Brain pericyte (primary cell): ENCODE measurements at places on chromosomes 3 and 15.

GRCh38 chr3:54818942-54819341, 108.9 kb downstream of the LRTM1 start:
- DNase-seq = no peak

DNA sequence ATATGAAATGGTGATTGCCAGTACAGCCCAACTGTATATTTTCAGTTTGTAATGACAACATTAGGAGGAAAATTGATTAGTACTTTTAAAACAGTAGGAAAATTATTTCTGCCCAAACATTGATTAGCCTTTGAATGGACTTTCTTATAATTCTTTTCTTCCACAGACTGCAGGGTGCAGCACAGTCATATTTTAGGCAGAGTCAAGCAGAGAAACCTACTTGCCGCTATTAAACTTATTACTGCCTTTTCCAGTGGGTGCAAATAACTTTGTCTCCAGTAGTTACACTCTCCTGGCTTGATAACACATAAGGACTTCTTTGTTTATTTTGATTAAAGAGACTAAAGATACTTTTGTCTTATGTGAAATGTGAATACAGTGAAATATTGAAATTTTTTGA, 85.4 kb downstream of the PPM1L start:
- DNase-seq = no peak

GRCh38 chr3:184512621-184513020, 49.0 kb upstream of the EPHB3 start:
- no peak for DNase-seq

DNA sequence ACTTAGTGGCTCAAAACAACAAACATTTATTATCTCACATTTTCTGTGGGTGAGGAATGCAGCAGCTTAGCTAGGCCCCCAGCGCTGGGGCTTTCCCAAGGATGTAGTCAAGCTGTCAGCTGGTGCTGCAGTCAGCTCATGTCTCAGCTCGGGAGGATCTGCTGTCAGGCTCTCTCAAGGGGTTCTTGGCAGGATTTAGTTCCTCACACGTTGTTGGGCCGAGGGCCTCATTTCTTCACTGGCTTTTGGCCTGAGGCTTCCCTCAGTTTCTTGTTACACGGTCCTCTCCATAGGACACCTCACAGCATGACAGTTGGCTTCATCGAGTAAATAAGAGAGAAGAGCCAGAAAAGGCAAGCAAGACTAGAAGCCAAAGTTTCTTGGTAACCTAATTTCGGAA, 13.7 kb upstream of the U2SURP start:
- peak; percentile 63 for DNase-seq

DNA sequence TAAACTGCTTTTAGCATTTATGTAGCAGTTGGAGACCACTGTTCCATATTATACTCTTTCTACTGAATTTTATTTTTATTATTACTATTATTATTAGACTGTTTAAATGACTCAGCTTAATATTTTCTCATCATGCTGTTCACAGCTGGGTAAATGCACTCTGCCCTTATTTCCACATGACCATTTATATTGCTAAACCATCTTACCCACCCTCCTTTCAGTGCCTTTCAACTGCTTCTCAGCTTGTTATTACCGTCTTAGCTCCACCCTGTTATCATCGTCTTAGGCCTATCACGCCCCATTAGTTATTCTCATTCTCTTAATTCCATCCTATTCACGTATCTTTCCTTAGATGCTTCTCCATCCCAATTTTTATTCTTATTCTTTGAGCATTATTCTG, 212.6 kb downstream of the GAP43 start:
- peak; percentile 29 for DNase-seq
